ENCODE measurements at places on chromosomes 6 and 20.

- DNase-seq = no peak
These were observed 64.1 kb upstream of the SIRPA start for GRCh38 chr20:1831096-1831495.

DNA sequence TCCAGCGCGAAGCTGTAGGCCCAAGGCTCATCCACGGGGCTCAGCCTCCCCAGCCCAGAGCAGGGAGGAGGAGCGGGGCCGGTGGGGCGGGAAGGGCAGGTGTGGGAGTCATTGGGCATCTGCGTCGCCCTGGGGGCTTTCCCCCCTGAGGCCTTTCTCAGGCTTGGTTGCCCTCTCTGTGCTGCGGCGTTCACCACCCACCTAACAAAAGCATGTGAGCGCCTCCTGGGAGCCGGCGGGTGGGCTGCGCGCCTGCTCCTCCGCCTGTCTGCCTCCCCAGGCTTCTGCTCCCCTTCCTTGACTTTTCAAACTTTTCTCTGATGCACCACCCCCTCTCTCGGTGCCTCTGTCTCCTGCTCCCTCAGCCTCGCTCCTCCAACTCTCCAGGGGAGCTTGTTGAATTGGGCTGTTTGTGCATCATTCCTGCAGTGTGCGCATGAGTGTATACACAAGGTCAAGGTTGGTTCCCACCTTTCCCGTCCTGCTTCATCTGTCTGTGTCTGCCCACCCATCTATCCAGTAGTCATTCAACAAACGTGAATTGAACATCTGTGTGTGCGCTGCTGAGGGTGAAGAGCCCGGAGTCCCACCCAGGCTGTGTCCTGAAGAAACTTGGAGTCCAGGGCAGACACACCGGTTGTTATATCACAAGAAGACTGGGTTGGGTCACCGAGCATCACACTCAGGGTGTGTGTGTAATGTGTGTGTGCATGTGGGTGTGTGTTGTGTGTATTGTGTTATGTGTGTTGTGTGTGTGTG is 82.4 kb upstream of the NNAT start:
- no peak for DNase-seq

DNA sequence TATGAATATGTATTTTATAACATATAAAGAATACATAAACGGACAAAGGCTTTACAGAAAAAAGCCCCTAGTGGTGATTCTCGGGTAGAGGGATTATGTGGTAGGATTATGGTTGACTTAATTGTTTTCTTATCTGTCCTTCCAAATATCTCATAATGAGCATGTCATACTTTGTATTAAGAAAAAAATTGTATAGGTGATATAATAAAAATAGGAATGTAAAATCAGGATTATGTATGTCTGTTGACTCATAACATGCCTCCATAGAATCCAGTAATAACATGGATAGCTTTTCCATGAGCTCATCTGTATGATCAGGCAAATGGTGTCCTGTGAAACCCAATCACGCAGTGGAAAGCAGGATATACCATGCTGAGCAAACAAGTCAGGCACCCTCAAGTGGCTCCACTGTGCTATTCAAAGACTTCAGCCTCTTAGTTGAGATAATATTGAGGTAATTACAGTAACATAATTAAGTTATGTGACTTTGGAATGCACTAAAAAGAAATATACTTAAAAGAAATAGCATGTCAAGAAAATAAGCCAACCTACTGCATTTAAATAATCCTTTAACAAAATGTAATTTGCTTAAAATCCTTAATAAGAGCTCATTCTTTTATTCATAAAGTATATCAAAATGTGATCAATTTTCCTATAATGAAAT is 39.6 kb upstream of the PRELID3B start:
- DNase-seq = no peak

- DNase-seq = peak; percentile 79
These were observed 36.9 kb downstream of the B4GALT5 start for GRCh38 chr20:49676581-49677291.

GRCh38 chr6:165848086-165848426 is 185.0 kb upstream of the PDE10A start:
- no peak for DNase-seq

- DNase-seq = no peak
These were observed 524.8 kb upstream of the ID4 start for GRCh38 chr6:19312241-19312978.

DNA sequence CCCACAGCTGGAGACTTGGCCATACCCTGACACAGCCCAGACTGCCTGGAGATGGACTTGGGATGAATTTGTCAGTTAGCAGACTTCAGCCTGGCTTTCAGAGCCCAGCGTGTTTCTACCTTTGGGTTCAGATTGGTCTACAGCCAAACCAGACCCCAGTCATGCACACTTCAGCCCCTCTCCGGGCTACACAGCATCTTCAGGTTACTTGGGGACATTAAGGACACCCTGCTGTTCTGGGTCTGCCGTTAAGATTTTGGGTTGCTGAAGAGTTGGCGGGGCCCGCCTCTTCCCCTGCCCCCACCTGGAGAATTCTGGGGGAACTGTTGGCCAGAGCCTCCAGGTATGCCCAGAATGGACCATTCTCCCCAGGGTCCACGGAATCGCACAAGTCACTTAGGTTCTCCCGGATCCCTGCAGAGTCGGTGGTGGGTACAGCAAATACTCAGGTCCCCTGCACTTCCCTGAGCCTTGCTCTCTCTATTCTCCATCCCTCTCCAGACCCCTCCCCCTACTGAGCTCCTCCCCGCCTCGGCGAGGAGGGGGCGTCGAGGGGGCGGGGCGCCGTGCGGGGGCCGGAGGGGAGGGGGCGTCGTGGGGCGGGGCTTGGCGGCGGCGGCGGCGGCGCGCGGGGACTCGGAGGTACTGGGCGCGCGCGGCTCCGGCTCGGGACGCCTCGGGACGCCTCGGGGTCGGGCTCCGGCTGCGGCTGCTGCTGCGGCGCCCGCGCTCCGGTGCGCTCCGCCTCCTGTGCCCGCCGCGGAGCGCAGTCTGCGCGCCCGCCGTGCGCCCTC is at the start of gene PTK7:
Gene PTK7, plus strand, starts transcription at position 645 of the 794 bp plus-strand sequence. CDS start 175 bp downstream, outside the sequence.
- no peak for DNase-seq

- DNase-seq = peak; percentile 89
These were observed 75.5 kb downstream of the HMGN3 start for GRCh38 chr6:79158856-79159516.

- peak; percentile 39 for DNase-seq
These were observed 192.7 kb upstream of the CNR1 start for GRCh38 chr6:88358846-88359245.

DNA sequence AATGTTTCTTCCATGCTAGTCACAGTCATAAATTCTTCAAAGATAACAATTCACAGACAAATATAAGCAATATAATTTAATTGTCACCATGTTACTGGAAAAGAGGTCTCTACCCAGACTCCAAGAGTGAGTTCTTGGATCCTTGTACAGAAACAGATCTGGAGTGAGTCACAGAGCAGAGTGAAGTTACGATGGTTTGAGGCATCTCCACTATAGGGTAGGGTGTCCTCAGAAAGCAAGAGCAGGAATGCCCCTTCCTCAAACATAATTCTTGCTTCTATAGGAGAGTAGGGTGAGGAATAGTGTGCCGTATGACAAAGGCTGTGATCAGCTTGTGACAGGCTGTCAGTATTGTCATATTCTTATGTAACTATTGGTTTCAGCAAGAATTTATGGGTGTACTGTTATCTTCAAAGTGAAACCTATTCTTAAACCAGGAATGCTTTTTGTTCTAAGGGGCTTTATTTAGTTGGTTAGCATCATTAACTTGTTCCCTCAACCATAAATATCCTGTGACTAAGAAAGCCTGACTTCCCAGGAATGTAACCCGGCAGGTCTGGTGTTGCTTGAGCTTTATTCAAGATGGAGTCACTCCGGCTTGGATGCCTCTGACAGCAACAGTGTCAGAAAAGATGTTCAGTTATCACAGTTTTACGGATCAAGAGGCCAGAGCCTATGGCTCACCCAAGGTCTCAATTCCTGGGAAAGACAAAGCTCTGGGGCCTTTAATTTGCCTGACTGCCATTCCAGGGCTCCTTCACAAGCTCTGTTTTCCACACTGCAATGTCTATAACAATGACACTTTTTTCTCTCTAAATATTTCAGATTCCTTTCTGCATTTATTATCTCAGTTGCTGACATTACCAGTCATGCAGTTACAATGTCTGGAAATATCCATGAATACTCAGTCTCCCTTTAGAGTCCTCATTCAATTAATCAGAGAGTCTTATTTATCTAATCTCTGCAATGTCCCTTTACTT is 298.6 kb downstream of the C6orf118 start:
- DNase-seq = peak; percentile 72

- DNase-seq = peak; percentile 21
These were observed 66.0 kb downstream of the ZBTB2 start for GRCh38 chr6:151325075-151326050.

DNA sequence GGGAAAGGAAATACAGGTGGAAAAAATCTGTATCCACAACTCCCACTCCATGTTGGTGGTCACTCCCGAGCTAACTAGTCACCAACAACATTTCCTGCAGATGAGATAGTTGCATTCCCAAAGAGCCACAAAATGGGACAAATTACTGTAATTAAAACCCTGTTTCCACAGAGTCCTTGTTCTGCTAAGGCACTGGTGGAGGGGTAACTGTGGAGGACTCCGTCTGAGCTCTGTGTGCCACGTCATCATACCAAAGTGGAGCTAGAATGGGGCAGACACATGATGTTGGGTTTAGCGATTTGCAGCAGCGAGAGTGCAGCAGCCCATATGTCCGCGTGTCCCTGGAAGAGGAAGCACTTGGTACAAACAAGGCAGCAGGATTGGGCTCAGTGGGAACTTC is 172.5 kb upstream of the KCNK16 start:
- no peak for DNase-seq

- DNase-seq = no peak
These were observed 26.3 kb downstream of the FLRT3 start for GRCh38 chr20:14310977-14311627.

Measured in RCC 7860 (cell line).